ENCODE measurements at places on chromosomes 11 and 22.

DNA sequence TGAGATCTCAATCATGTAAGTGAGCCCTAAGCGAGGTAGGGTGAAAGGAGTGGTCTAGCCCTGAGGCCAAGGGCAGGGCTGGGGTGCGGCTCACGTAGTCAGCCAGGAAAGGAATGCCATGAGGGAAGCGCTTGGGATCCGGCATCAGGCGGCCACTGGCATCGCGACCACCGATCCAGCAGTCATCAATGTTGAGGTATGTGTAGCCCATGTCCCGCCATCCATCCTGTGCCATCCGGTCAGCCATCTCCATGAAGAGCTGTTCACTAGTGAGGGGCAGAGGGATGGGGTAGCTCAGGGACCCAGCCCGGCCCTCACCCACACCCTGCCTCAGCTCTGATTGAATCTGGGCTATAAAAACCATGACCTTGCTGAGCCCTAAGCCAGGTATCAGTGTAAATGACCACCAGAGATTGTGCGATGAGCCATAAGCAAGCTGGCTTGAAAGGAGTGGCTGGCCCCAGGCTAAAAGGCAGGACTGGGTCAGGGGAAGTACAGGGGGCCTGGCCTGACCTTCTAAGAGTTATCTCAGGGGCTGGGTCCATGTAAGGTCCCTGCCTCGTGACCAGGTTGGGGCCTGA is 2.9 kb downstream of the NAGA start:
- DNase-seq: no peak

GRCh38 chr11:37108436-37109285 is 510.6 kb upstream of the RAG2 start:
- DNase-seq: peak; percentile 0

DNA sequence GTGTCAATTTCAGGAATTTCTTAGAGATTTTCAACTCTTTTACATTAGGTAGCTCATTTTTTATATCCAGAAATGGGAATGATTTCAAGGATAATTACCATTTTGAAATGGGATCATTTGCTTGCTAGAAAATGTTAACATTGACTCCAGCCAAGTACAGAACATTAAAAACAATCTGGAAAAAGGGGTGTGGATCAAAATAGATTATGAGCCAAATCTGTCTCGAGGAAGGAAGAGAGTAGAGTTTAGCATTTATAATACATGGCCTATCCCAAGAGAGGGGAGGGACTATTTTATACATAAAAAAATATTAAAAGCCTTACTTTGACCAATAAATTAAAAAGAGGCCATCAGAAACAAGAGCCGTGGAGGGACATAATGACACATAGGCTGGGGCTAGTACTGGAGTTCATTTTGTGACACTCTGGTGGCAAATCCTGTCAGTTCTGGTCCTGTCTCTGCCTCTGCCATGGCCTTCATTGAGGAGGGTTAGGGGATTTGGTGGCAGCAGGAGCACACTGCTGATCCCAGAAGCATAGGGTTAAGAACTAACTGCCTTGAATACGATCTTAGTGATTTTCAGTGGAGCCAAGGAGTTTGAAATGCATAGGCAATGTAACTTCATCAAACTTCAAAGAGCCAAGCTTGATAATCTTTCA is 20.4 kb downstream of the PPP6R3 start:
- DNase-seq: no peak

- DNase-seq: no peak
Observed at GRCh38 chr22:35315855-35316745, 16.4 kb downstream of the TOM1 start.

- DNase-seq: no peak
Observed at GRCh38 chr22:38564669-38565068, 5.3 kb downstream of the DMC1 start.

GRCh38 chr11:61598886-61599868 is 18.3 kb upstream of the SYT7 start:
- peak; percentile 51 for DNase-seq

DNA sequence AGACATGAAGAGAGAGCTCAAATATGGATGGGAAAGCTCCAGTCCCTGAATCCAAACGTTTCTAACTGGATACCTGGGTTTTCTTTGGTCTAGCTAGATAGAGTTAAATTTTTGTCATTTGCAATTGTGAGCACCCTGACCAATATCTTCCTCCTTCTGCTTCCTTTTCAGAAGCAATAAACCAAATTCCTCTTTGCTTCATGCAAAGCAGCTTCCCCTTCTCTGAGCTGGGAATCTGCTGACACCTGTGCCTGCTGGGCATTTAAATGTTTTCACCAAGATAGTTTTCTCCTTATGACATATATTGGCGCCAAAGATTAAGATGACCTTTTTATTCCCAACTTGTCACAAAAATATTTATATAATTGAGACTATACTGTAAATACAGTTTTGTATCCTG is 27.9 kb upstream of the PAK1 start:
- DNase-seq: no peak

DNA sequence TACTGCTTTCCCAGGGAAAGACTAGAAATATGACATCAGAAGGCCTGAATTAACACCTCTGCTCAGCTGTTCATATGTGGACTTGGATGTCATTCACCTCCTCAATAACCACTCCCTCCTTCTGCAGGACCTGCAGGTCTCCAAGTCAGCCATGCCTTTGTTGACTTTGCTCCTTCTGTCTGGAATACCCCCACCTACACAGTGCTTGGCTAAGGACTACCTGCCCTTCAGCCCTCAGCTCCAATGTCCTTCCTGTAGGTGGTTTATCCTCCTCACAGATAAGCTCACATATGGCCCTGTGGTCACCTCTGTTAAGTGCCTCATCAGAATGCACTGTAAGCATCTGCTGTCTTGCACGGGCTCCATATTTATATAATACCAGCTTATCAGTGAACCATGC is 26.4 kb upstream of the FAT3 start:
- DNase-seq: no peak

DNA sequence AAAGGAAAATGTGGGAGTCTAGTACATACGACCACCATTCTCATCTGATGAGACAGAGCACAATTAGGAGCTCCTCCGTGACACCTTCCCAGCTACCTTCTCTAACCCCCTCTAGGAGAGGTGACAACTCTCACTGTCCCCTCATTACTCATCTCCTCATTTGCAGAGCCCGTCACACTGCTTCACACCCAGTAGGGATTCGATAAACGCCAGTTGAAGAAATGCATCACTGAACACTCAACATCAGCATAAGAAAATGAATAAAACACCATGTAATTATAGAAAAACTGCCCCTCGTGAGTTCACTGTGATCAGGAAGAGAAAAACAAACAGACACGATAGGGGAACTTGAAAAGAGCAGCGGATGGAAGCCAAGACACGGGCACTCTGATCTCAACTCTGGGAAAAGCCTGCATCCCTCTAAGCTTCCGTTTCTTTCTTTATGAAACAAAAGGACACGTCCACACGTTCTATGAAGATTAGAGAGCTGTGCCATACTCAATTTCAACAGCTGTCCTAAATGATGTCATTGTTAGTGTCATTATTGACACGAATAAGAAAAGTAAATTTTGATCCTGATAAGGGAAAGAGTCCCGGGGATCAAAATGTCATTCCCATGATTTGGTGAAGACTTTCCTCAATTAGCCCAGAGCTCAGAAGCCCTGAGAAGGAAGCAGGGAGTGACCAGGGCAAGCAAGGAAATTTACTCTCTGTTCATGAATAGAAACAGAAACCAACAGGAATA is 356.9 kb downstream of the LARGE1 start:
- no peak for DNase-seq

- peak; percentile 65 for DNase-seq
Observed at GRCh38 chr11:10584071-10584501, 15.6 kb upstream of the LYVE1 start.

GRCh38 chr11:85127349-85127748 is 499.8 kb downstream of the DLG2 start:
- DNase-seq: no peak

- no peak for DNase-seq
Observed at GRCh38 chr11:34976496-34977088, 60.2 kb downstream of the PDHX start.

DNA sequence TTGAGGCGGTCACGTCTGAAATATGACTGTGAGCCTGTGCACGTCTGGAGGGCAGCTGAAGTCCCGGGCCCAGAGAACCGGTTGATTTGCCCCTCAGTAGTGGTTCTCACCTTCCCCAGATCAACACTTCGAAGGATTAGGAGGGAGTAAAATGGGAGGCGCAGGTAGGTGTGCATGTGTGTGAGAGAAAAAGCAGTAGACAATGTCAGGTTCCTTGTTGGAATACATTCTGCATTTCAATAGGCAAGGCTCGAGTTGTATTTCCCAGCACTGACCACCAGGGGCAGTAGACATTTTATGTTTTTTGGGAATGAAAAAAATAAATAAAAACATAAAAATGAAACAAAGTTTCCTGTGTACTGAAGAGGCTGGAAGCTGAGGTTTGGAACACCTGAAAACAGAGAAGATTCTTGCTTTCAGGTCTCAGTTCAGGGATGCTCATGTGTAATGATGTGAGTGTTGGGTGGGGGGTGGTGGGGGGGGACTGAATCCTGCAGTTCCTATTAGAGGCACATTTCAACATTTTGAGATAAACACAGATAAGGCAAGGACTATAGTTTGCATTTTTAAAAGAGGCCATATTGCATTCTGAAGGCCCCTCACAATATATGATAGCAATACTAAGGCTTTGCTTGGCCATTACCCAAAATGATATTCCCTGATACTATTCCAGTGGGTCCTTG is 333.9 kb downstream of the CADM1 start:
- peak; percentile 68 for DNase-seq

GRCh38 chr11:17063171-17064002 is 14.1 kb downstream of the RPS13 start:
- peak; percentile 71 for DNase-seq

DNA sequence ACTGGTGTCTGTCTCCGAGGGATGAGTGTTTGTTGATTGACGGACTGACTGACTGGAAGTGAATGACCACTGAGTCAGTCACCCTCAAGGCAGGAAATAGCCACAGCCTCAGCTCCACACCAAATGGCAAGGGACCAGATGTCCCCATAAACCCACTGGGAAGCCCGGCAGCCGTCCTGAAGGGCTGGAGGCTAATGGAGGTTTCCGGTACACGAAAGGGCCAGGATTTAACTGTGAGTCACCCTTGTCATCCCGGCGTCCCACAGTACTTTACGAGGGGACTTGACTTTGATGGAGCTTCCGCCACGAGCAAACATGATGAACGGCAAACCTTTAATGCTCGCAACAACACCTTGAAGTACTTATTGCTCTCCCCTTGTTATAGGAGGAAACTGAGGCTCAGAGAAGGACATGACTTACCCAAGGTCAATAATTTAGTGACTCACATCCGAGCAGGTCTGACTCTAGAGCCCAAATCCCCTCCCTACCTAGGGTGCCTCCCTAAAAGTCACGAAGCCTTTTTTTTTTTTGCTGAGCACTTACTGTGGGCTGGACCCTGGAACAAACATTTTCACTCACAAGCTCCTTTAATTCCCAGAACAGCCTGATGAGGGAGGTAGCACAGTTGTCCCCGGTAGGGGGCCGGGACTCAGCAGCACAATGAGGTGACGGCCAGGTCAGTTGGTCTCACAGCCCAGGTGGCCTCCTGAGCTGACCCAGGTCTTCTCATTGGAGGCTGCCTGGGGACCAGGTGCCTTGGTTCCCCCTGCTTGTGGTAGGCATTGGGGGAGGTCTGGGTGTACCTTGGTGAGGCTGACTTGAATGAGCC is 25.2 kb upstream of the GCAT start:
- no peak for DNase-seq

- DNase-seq: peak; percentile 75
Observed at GRCh38 chr22:20437613-20438426, at the start of gene SCARF2. SCARF2 (minus strand) TSS chr22:20437825; CDS start chr22:20437754, 71 bp downstream.

GRCh38 chr22:47208630-47209029 is 446.2 kb downstream of the TBC1D22A start:
- DNase-seq: no peak

DNA sequence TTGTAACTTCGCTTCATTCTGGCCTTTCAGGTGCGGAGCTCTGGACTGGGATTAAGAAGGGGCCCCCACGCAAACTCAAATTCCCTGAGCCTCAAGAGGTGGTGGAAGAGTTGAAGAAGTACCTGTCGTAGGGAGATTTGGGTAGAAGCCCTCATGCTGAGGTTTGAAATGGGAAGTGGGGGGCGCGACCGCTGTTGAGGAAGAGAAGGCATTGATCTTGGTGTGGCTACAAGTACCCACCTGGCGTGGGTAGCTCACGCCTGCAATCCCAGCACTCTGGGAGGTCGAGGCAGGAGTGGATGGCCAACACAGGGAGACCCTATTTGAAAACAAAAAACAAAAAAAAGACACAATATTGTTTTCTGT is 779 bp downstream of the SELENOH start:
- no peak for DNase-seq

- DNase-seq: no peak
Observed at GRCh38 chr11:116776522-116776984, 3.8 kb upstream of the BUD13 start.

DNA sequence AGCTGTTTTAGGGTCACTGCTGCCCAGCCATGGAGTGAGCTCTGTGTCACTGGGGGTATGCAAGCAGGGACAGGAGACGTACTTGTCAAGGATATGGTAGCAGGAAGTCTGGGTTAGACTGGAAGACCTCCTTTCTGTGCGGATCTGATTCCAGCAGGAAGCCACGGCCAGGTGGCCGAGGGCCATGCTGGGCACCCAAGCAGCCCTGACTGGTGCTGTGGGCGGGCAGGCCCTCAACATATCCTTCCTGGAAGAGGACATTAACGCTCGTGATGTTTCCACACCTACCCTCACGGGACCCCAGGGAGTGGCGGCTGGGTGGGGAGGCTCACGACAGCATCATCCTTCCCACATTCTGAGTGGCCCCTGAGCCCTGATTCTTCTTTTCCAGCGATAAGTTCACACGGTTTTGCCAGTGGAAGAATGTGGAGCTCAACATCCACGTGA is 8.7 kb upstream of the ANKRD13D start:
- DNase-seq: no peak

GRCh38 chr11:109864834-109865547 is 228.2 kb upstream of the ZC3H12C start:
- DNase-seq: peak; percentile 92

- DNase-seq: no peak
Observed at GRCh38 chr11:68457898-68458249, 2.7 kb upstream of the PPP6R3 start.

DNA sequence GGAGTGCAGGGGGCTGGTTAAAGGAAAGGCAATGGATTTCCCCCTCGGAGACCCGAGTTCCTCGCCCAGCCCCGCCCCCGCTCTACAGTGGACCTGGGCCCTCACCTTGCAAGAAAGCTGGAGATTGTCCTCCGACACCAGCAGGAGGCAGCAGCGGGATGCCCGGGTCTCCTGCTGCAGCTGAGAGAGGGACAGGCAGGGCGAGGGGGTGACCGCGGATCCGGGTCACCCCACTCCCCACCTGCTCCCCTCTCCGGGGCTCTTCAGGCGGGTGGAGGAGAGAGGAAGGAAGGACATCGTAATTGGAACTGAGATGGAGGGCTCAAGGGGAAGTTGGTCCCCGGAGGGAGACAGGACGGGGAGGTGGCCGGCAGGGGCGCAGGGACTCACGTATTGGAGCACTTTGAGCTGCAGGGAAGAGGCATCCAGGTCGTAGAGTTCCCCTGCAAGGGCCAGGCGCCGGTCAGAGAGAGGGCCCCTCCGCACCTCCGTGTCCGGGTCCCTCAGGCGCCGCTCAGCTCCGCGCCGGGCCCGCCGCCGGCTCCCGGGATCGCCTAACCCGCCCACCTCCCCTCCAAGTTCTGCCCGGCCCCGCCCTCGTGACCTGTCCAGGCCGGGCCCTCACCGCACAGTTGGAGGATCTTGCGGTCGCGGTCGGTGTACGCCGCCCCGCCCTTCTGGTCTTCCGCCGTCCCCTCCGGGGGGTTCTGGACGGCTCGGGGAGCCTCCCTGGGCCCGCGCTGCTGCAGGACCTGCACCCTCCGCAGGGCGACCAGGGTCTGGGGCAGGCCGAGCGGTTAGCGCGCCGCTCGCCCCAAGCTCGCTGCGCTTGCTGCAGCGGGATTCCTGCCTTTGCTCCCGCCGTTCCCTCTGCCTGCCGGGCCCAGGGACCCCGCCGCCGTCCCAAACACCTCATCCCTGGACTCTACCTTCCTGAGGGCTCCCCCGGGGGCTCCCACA is 84.1 kb downstream of the PDE2A start:
- DNase-seq: peak; percentile 47
